ENCODE measurements at places on chromosomes 12 and 14.

- DNase-seq: no peak
Measured at GRCh38 chr12:88063375-88063774, 34.2 kb upstream of the C12orf50 start.

- DNase-seq: no peak
Measured at GRCh38 chr14:74552623-74553022, 59.1 kb downstream of the ISCA2 start.

DNA sequence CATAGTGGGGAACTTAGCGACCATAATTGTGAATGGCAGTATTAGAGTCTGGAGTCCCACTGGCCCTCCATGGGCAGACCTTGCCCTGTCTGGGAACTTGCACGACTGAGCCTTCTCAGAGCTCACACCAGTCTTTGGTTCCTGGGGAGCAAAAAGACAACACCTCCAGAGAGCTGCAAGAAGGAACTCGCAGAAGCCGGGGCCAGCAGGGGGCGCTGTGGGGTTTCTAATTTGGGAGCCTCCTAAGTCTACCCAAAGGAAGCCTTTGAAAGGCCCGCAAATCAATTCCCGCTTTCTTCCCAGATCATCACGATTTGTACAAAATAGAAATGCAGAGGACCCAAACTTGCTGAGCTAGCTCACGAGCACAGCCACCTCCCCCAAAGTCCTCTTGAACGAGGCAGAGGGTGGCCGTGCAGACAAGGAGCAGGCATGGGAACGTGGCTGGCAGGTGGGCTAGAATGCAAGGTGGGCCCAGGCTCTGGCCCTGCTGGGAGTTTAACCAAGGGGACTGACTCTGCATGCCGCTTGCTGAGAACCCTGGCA, 46.3 kb upstream of the FBXO21 start:
- DNase-seq: peak; percentile 71

GRCh38 chr12:2431810-2432209, 363.0 kb upstream of the FKBP4 start:
- DNase-seq: no peak

GRCh38 chr12:32198555-32198954, 91.9 kb downstream of the BICD1 start:
- no peak for DNase-seq

GRCh38 chr12:125683748-125684381, 618.6 kb downstream of the AACS start:
- DNase-seq: no peak

DNA sequence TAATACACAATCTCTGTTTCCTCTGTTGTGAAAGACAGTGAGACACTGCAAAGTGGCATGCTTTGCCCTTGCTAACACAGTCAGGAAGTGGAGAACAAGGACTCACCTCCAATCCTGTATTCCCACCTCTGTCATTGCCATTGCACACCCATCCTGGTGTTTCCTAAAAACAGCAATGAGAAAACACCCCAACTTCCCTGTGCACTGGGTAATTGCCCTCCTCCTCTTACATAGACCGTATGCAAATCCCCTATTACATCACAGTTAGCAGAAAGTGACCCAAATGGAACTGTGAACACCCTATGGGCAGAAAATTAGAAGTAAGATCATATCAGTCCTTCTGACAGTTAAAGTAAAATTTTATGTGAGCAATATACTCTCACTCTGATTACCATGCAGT, 355.5 kb downstream of the BCL11B start:
- no peak for DNase-seq

DNA sequence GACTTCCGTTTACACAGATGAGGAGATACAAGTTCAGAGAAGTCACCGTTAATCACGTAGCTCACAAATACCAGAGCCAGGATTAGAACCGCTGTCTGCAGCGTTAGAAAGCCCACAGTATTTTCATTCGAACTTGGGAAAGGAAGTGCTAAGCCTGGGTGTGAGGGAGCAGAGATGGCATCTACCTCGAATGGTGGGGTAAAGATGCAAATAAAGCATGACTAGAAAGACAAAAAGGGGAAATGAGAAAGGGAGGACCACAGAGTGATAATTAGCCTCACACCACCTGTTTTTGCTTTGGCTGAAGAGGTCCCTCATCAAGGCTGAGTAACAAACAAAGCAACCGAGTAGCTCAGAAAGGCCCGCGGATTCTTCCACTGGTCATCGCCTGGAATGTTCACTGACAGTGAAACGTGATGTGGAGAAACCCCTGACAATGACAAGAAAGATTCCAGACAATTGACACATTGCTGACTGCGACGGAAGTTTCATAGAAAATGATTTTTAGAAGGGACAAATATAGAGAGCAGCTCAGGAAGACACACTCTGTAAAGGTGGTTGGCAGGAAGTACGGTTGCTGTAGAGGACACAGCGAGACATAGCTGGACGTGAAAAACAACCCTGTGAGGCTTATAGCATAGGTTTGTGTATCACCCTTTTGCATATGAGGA, 31.5 kb upstream of the BHLHE41 start:
- DNase-seq: no peak

GRCh38 chr12:57888409-57889157, 42.1 kb upstream of the CTDSP2 start:
- no peak for DNase-seq

DNA sequence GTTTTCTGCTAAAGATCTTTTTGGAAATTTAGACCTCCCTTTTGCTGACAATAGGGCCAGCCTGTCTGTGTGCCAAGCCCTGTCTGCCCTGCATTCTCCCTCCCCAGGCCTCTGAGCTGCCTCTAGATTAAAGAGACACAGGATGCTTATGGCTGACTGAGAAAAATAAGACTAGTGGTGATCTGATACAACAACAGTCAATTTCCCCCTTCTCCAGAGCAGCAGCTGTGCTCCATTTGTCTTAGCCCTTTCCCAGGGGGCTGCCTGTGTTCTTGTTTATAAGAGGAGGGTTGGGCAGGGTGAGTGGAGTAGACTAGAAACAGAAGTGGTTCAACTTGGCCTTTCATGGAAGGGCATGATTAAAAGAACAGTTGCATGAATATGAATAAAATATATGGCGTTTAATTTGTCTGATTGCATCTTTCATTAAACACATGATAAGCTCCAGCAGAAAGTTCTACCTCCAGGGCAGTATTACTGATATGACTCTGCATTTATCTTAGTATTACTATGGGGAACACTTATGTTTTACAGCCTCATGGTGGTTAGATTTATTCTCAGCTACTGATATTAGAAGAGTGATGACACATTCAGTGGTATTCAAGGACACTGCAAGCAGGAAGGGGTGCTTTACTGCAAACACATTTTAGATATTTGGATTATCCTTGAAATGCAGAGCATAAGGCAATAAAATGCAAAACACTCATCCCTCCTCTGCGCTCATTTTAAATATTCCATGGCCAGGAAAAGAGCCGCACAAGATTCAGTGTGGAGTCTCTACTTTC, 150.2 kb upstream of the CLEC14A start:
- no peak for DNase-seq

DNA sequence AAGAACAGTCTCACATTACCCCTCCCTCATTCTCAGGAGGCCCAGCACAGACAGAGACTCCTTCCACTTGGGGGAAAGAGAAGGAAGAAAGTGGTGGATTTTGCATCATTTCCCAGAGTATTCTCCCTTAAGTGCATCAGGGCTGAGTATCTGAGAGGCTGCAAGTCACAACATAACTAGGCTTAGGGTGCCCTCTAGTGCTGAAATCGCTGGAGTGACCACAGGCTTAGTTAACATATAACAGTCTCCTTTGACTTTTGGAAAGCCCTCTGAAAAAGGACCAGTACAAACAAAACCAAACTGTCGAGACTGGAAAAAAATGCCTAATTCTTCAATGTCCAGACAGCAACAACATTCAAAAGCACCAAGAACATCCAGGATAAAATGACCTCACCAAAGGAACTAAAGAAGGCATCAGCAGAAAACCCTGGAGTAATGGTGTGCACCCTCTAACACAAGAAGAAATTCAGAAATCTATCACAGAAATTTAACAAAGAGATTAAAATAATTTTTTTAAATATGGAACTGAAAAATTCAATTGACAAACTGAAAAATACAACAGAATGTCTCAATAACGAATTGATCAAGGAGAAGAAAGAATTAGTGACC, 412.3 kb downstream of the RPS29 start:
- no peak for DNase-seq

DNA sequence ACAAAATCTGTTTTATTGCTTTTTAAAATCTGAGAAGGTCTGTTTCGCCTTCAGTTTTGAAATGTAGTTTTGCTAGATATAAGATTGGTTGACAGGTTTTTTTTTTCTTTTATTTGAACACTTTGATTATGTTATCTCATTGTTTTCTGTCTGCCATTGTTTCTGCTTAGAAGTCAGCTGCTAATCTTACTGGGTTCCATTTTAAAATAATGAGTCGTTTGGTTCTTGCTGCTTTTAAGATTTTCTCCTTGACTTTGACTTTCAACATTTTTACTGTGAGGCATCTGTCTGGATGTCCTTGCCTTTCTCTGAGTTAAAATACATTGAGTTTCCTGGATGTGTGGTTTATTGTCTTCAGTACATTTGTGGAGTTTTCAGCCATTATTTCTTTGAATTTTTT, 56.7 kb downstream of the ADIPOR2 start:
- no peak for DNase-seq

- no peak for DNase-seq
Measured at GRCh38 chr12:132734206-132734605, 23.6 kb downstream of the PGAM5 start.

- no peak for DNase-seq
Measured at GRCh38 chr12:38515912-38516311, 199.3 kb downstream of the ALG10B start.

GRCh38 chr14:86532219-86532618, 1002.3 kb downstream of the FLRT2 start:
- no peak for DNase-seq

DNA sequence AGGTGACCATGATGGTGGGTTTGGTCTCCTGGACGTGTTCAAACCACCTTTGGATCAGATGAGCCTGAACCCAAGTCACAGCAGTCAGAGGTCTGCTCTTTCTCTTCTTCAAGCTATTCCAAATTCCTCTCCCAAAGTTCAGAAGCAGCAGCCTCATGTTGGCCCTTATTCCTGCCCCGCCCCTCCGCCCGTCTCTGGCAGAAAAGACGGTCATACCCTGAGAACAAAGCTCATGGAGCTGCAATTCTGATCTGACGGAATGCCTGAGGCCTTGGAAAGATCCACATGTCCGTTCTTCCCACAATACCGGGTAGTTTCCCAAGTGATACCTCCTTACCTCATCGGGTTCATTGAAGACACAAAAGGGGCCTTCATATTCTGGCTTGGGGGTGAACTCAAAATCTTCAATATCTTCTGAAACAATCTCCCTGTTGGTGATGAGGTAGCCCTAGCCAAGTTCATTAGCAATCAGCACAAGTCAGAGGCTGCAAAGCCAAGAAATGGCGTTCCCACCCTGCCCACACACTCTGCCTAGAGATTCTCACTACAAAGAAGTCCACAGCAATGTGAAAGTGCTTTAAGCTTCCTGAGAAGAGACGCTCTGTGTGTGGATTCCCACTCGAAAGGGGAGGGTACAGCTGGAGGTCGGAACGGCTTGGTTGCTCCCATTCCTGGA, 11.2 kb downstream of the POLE start:
- DNase-seq: no peak

GRCh38 chr14:94056579-94057308, 24.3 kb downstream of the DDX24 start:
- no peak for DNase-seq

DNA sequence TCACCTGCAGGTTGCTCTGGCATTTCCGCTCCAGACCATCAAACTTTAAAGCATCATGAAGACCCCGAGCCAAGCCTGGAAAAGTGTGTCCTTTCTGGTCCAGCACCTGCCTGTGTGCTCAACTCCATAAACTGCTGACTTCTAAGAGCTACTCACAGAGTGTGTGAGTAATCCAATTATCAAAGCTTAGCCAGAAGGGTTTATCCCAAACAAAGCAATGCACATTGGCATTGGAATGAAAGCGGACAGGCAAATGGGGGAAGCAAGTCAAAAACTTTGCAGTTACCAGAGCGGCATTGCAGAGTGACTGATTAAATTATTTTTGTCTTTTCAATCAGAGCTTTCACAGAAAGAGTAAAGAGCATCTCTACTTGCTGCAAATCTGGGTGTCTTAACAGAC, 1262.4 kb upstream of the SEL1L start:
- DNase-seq: no peak

- DNase-seq: no peak
Measured at GRCh38 chr14:68191567-68192321, 372.2 kb downstream of the RAD51B start.

DNA sequence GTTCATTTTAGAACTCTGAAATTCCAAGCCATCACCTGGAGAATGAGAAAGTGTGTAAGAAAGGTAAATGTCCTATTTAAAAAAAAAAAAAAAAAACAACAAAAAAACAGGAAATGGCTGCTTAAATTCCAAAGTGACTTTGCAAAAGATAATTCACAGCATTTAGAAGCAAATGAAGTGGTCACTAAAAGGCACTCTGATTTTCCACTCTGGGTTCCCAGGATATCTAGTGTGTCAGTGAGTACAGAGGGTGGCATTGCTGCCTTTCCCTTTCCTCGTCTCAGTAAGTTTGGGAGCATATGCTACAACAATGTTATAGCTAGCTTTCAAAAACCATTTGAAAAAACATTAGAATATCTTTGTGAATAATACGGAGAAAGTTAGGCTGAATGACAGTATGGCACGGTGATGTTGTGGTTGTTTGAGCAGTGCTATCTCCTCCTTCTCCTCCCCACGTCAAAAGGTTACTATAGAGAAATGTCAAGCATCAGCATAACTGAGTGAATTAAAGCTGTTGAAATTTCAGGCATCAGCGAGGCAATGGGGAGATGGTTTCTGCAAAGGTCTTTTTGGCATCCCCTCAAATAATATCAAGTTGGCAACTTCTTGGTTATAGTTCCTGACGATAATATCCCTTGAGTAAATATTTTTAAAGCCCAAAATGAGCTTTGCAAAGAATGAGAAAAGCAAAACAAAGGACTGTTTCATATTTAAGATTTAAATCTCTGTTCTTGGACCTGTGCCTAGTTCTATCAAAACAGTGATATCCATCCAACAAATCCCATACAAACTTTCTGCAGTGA, 164.5 kb upstream of the E2F7 start:
- no peak for DNase-seq

GRCh38 chr12:96698521-96698920, 208.5 kb upstream of the NEDD1 start:
- DNase-seq: no peak

DNA sequence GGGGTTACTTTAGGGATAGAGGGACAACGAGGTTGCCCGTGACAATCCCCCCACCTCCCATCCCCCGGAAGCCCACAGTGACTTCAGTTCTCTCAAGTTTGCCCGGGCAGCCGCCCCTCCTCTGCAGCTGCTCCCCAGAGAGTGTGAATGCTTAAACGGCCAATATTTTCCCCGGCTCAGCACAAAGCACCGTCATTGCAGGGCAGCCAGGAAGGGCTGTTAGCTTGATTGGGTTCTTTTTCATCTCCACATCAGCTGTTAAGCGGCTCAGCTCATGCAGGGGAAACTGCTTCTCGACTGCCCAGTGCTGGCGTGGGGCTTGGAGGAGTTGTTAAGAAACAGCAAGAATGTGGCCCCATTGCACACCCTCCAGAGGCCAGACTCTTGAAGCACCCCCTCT, 120.5 kb upstream of the NCOR2 start:
- DNase-seq: no peak
